HCT116 (cell line): ENCODE measurements at places on chromosomes 2 and 18. TPM values are rescaled to one million over a fixed set of nuclear protein-coding genes. Genes with fewer than 3 reads are reported as not detected.
A peak's percentile ranks its signal among the peaks of the same experiment; 100 is the strongest.

DNA sequence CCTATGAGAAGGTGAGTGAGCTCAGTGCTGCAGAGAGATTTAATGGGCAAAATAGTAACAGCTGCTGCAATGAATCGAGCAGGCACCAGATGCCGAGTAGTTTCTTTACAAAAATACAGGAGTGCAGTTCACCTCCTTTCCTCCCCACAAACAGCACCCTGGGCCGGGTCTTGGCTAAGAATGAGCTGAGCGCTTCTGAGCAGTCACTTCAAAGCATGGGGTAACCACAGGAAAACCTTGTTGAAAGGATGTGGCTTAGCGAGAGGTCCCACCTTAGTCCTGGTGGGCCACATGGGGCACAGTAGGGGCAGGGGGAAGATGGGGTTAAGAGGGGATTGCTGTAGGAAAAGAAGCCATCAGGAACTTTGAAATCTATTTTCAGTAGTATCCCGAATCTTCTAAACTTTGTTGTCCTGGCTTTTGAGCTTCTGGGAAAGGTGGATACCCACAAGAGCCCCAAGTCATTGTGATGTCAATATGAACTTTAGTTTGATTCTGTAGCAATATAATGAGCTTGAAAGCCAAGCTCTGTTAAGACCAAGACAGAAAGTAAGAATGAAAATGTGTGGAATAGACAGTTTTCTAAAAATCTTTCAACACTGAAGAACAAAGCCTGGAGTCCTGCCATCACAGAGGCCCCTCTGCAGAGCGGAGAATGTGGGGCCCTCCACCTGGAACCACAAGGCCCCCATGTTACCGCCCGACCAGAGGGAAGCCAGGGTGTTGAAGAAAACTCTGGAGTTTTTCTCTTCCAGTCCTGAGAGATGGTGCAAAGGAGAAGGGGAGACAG is 101.0 kb upstream of the ZNF236 start:
- DNase-seq = no peak

DNA sequence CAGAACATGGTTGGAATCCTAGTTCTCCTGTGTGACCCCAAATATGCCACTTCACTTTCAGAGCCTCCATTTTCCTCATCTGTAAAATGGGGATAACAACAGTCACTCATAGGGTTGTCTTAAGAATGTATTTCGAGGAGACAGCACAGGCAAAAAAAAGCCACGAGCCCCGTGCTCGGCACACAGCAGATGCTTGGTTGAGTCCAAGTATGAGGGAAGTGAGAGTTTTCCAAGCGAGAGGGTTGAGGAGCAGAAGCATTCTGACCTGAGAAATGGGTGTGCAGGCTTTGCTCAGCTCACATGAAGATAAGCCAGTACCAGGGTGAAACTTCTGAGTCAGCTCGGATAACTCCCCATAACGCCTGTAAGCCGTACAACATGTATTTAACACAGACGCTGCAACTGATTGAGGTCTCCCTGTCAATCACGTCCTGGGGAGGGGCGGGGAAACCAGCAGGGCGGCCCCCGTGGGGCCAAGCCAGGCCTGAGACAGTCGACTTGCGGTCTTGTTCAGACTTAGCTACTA is 23.0 kb upstream of the ODC1 start:
- DNase-seq = no peak

DNA sequence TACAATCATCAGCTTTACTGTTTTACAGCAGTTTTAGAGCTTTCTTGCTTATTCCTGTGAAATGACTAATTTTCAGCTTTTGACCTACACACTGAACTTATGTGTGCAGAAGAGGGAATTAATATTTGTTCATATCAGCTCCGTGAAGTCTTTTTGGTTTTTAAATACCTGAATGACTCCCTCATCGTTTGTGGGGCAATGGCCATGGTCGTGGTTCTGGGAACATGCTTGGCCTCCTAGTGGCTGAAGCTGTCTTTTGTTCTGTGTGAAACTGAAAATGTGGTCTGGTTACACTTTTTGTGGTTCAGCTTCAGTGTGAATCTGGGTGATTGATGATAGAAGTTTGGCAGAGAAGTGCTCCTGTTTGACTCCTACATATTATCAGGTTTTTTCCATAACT is 408.1 kb downstream of the THSD7B start:
- no peak for DNase-seq

GRCh38 chr2:66594001-66594400 is 159.1 kb downstream of the MEIS1 start:
- DNase-seq = no peak

- no peak for DNase-seq
Observed at GRCh38 chr2:15152382-15152781, 408.8 kb downstream of the NBAS start.

ALPP gene
- total RNA-seq = 0.34 TPM

- peak; percentile 57 for DNase-seq
Observed at GRCh38 chr2:240604291-240604938, 17.9 kb downstream of the CAPN10 start.

TDRD15 gene
- total RNA-seq = not detected

DNA sequence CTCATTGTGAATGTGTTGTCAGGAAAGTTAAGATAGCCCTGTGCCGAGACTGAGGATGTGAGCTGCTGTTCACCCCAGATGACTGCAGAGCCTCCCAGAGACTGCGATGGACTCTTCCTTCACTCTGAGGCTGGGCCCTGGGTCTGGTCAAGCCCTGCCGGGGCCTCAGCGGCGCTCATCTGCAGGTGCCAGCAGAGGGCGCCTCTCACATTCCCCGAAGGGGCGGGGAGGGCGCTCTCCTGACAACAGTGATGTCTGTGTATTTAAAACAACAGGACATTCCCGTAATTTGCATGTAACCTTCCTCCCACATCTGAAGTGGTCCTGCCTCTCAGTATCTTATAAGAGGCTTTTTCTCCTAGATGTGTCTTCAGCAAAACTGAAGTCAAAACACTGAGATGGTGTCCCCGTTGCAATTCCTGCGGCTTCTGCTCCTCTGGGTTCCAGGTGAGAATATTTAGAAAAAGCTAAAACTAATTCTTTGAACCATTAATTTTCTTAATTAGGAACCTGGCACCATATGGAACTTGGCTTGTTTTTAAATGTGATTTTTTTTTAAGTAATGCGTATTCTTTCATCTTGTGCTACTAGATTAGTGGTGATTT is 1377.9 kb downstream of the RPIA start:
- DNase-seq = no peak

IL1F10 gene
- not detected for total RNA-seq

DNA sequence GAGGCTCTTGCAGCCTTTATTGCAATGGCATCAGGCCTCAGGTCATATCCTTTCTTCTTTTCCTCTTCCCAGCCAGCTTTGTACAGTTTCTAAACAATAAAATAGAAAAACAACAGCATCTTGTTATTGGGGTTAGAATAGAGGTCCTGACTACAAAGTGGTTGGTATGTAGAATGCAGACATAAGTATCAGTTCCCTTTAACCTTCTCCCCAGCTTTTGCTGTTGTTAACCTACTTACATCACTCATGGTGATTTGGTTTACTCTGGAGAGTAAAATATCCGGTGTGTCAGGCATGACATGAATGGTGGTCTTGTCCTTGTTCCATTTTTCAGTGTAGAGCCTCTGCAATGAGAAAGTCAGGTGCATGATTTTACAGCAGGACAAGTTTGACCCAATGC is 69.8 kb downstream of the NEB start:
- no peak for DNase-seq

IWS1 gene
- 46.6 TPM for total RNA-seq

RASGRP3 gene
- total RNA-seq = 0.59 TPM

DNA sequence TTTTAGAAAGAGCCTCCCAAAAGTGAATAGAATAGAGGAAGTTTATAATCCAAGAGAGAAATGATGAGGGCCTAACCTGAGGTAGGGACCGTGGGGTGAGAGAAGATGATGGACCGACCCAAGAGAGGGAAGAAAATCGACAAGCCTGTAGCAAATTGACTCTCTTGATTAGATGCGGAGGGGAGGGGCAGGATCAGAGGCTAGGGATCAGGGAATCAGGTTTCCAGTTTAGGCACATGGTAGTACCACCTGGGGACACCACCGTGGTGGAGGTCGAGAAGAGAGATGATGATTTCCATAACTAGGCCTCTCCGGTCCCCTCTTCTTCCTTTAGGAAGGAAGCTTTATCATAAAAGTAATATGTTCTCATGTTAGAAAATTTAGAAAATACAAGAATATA is 108.7 kb upstream of the ALPP start:
- no peak for DNase-seq

IL1A gene
- total RNA-seq = 0.10 TPM

DNA sequence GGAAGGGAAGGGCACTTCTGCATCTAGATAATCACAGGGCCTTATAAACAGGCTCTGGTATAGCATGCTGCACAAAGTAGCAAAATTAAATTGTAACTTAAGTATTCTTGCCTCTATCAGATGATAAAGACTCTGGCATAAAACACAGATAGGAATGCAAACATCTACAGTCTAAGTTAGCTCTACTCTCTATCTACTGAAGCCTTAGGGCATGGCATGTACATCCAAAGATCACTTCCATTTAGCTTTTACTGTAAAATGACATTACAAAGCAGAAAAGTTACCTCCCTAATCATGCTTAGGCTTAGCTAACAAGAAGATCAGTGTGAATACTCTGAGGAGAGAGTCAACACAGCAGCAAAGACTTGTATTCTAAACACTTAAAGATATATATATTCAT is 90.7 kb downstream of the NOL10 start:
- DNase-seq = no peak

TNFRSF11A gene
- total RNA-seq = 3.2 TPM

DNA sequence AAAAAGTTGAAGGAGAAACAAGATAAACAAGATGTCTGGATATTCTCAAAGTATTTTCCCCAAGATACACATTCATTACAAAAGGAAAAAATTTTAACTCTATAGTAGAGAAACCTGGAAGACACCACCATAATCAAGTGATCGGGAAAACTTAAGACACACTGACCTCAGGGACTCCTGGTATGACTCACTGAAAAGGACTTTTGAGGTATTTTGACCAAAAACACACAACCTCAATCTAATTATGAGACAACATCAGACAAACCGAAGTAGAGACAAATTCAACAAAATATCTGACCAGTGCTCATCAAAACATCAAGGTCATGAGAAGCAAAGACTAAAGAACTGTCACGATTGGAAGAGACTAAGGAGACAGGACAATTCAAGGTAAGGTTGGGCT is 34.7 kb downstream of the LPIN2 start:
- no peak for DNase-seq

DNA sequence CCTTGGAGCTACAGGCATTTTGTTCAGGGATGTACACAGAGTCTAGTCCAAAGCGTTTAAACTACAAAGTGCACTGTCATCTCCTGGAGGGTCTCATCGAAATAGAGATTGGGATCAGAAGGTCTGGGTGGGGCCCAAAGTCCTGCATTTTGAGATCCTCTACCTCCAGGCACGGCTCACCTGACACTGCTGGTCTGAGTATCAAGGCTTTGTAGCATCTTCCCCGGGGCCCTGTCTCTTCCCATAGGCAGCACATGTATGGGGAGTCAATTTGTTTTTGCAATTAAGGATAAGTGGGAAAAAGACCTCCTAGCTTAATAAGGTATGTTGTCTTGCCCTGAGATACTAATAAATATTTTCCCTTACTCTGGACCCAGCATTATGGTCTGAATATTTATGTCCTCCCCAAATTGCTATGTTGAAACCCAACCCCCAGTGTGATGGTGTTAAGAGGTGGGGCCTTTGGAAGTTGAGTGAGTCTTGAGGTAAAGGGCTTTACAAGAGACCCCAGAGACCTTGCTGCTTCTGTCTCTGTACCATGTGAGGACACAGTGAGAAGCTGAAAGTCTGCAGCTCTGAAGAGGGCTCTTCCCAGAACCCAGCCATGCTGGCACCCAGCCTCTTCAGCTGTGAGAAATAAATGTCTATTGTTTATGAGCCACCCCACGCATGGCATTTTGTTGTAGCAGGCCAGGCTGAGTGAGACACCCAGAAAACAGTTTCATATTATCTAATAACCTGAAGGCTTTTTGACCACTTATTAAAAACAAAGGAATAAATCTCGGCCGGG is 258.7 kb upstream of the HS6ST1 start:
- DNase-seq = no peak

DNA sequence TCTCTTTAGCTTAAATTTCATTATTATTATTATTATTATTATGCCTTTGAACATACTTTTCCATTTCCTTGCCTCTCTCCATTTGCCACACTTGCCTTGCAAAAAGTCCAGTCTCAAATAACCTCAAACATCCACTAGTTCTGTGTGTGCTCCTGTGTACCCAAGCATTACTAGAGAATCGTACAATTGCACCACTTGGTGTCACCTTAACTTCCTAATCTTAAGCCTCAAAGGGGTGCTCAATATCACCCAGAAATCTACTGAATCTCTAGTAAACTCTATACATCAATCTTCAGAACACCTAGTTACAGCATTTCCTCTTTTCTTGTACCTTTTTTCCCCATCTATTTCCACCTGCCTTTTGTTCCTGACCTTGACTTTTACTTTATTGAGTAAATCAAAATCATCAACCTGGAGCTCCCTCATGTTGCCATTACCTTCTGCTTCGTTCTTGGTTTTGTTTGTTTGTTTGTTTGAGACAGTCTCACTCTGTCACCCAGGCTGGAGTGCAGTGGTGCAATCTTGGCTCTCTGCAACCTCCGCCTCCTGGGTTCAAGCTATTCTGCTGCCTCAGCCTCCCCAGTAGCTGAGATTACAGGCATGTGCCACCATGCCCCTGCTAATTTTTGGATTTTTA is 12.5 kb upstream of the SOS1 start:
- no peak for DNase-seq

DNA sequence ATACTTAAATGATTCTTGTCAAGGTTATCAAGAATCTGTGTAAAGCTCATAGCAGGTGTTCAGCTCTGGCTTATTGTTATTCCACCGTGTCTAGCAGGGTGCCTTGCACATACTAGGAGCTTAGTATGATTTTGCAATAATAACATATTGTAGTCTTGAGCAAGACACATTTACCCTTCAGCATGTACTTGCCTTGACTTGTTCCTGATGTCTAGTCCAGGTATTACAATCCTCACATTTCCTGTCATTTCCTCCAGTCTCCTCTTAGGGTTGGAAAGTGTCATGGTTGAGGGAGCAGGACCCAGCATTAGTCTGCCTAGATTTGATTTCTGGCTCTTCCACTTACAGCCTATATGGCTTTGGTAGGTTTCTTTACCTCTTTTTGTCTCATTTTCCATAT is 246.1 kb downstream of the RAD51AP2 start:
- DNase-seq = no peak

DNA sequence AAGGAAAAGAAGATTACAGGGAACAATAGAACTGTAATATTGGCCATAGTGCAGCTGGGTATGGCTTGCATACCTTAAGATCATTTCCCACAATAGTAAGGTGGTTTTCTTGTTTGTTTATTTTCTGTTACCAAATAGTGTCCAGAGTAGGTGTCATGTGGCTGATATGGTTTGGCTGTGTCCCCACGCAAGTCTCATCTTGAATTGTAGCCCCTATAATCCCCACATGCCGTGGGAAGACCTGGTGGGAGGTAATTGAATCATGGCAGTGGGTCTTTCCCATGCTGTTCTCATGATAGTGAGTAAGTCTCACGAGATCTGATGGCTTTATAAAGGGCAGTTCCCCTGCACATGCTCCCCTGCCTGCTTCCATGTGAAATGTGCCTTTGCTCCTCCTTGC is 190.1 kb downstream of the ICOS start:
- DNase-seq = no peak

DNA sequence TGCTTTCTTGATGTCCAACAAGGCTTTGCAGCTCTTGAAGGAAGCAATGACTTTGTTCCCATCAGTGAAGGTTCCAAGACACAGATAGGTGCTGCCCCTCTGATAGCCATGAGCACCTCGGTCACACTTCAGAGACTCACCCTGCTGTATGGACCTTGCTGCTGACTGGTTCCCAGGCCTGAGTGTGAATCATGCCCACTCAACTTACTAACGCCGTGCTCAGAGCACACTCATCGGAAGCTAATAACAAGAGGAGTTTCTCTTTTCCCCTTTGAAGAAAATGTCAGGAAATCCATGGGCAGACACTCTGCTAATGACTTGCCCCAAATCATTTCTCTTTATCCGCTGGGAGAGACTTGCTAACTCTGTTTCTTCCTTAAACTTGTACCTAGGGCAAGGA is 83.8 kb upstream of the ARL4C start:
- no peak for DNase-seq
